ENCODE measurements at places on chromosomes 5 and 9.

DNA sequence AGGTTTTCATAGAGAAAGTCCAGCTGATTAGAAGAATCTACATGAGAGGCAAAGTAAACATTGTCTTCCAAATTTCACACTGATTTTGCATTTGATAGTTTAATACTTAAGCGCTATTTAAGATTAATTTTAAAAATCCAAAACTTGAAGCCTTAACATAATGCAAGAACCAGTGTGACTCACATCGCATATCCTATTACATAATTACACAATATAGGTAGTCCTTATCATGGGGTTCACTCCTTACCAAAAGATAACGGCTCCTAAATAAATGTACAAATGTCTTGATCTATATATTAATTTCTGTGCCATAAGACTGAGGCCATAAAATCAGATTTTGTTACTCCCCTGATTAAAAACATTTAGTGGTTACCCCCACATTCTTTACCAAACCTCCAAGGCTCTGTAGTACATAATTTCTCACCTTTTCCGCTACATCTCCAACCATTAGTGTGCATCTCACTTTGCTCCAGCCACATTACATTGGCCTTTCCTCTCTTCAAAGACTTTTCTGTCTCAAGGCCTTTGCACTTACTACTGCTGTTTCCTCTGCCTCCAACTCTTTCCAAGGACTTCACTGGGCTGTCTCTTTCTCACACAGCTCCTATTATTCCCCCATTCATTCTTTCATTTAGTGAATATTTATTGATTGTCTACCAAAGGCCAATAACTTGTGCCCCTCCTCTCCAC, 1.0 kb downstream of the RIOK2 start:
- no peak for DNase-seq

DNA sequence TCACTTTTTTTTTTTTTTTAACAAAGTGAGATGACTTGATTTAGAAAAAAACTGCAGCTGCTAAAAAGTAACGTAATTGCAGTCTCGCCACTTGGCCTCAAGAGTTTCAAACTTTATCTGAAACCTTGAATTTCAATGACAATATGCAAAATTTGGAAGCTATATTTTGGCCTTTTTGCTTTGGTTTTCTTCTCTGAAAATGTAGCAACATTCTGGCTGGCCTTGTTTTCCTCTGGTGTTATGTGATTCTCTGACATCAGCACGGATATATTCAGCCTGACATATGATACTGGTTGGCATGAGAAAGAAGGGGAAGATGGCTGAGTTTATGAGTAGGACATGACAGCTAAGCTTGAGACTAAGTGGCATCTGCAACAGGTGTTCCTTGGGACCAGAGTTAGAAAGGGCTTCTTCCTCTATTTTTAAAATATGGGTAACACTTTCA, 136.5 kb downstream of the MEF2C start:
- no peak for DNase-seq

DNA sequence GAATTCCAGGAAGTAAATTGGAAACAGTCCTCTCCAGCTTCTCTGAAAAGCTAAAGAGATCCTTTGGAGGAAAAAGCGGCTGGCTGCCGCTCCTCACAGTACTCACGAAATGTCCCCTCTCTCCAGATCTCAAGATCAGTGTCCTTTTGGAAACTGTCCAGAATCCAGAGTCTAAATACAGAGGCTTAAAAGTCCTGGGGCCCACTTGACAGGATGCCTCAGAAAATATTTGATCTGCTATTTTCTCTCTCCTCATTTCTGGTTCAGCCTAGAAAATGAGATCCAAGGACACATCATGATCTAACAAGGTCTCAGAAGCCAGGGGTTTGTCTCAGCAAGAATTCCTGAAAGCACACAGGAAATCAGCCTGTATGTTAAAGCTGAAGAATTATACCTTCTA, 7.2 kb downstream of the C1QTNF2 start:
- no peak for DNase-seq

DNA sequence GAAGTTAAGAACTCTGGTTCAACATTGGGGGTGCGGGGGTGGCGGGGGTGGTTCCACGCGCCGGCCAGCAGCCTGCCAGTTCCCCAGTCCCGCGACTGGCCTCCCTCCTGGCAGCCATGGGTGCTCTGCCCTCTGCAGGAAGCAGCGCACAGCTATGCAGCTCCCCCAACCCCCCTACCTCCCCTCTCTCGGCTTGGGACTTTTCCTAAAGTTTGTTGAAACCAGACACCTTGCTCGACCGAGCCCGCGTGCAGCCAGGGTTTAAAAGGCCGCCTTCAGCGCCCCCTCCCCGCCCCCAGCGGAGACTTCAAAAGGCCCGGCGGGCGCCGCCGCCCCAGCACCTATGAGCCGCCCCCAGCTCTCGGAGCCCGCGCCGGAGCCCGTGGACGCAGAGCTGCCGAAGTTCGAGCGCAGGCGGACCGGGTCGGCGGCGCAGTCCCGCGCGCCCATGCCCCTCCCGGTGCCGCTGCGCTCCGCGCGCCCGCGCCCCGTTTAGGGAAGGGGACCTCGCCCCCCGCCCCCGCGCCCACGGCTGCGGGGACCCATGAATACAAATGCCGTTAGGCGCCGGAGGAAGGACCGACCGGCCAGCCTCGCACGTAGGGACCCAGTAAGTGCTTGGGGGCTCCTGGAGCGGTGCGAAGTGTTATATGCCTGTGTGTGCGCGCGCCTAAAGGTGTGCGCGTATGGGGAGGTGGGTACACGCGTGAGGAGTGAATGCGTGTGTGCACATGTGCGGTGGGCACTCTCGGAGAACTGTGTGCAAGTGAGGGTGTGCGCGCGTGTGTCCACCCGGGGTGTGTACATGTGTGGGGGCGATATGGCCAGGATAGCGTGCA, 1.4 kb upstream of the COL27A1 start:
- no peak for DNase-seq

- DNase-seq: no peak
These were observed 111.9 kb upstream of the MTAP start for GRCh38 chr9:21690561-21690960.
